Fibroblast of skin of right biceps (primary cell): ENCODE measurements at places on chromosomes 5 and 9.

GRCh38 chr5:11105696-11106095 lies 344.7 kb upstream of the DAP start:
- DNase-seq = no peak

DNA sequence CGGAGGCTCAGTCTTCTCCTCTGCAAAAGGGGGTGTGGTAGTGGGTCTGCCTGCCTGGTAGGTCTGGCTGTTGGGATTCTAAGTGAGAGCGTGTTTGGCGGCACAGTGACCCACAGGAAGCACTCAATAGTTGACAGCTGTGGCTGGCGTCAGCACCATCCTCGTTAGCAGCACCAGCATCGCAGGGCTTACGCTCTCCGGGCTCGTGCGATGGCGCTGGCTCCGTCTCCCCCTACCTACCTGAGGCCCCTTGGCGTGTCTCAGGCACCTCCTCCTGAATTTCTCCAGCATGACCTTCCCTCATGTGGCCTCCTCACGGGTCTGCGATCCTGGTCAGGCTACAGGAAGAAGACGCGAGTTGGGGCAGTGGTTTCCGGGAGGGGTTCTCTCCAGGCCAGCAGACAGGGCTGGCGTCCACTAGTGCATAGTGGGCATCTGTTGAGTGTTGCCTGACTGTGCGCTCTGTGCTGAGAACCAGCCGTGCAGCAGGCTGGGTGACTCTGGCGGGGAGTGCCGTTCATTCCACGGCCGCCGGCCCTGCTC lies 66.9 kb downstream of the HMCN2 start:
- no peak for DNase-seq

GRCh38 chr9:136848393-136849037 lies 694 bp upstream of the PHPT1 start:
- DNase-seq = no peak

DNA sequence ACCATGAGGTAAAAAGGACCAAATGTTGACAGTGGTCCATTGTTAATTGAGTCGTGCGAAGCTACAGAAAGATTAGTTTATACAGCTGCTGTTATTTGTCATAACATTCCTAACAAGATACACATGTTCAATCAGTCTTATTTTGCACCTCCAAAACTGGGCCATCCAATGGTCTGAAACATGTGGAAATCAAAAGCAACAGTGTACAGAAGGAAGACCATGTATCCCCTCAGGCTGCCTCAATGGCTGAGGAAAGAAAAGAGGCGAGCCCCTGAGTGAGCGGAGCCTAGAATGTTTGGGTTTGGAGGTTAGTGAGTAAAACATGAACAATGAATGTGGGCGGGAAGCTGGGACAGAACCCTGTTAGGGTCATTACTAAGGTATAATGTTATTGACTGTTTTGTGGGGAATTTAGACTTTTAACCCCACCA lies 35.6 kb downstream of the NFIB start:
- peak; percentile 88 for DNase-seq

- DNase-seq = no peak
Measured at GRCh38 chr5:140574165-140574564, 9.5 kb downstream of the SLC35A4 start.

DNA sequence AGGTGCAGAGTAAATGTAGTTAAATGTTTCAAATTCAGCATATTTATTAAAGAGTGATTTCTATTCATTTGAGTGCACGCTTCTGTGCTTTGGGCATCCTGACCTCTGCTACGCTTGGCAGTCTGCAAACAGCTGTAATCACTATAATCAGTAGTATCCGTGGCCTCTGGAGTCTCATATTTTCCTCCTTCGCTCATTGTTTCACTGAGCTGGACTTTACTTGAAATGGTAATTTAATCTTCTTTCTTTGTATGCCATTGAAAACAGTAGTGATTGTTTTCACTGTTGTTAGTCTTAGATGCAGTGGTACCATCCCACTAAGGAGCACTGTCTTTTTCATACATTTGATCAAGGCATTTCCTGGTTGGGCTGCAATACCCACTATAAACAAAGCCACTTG lies 43.5 kb upstream of the CAVIN4 start:
- no peak for DNase-seq

DNA sequence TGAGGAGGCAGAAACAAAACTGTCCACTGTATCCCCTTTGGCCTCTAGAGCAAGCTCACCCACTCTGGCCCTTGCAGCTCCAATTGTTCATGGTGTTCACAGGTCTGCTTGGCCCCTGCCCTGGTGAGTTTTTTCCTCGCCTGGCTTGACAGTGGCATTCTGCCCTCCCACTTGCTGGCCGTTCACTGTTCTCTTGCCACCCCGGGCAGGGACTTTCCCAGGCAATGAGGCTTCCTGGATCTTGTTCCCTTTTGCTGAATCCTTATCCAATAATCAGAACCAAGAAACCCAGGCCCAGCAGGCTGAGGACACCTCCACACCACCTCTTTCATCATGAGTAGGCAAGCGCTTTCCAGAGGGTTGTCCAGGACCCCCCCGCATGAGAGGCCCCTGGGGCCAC lies 31.2 kb downstream of the ZNF618 start:
- DNase-seq = no peak

- DNase-seq = no peak
Measured at GRCh38 chr5:21254161-21254560, 1266.2 kb upstream of the CDH18 start.

DNA sequence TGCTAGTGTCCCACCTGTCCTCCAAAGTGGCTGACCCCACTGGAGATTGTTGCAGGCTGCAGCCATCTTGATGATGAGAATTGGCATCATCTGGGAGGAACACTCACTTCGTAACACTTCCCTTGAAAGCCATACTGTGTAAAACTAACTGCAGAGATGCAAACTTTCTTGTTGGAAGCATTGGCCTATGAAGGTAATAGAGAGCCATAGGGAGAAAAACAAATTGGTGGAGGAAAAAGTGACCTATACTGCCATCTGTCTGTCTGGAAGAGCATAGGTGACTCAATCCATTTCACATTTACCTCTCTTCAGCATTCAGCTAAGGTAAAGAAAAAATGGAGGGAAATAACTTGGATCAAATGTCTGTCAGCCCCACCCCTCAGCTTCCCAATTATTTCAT lies 473.4 kb downstream of the NTRK2 start:
- DNase-seq = peak; percentile 17

GRCh38 chr9:132942541-132943182 lies 1.8 kb downstream of the TSC1 start:
- no peak for DNase-seq

GRCh38 chr9:78692871-78693270 lies 395.9 kb downstream of the PSAT1 start:
- DNase-seq = peak; percentile 92

DNA sequence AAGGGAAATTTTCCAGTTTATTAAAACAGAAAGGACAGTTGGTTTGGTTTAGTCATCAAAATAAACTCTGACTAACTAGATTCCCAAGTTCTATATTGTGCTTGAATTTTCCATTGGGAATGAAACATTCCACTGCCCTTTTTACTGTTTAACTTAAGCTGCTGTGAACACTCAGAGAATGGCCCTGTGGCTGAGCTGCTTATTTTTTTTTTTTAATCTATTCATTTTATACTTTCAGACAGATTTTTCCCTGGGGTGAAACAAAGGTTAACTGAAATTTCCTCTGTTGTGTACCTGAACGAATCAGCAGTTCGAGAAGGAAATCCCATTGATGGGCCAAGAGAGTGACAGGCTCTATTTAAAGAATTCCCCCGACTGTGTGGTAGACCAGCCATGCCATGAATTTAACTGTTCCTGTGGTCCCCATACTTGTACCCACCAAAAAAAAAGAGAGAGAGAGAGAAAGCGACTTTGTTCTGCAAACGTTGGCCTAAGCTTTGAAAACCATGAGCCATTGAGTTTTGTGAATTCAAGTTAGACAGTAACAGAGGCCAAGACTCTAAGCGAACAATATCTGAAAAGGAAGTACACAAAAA lies 138.7 kb upstream of the GRHPR start:
- DNase-seq = peak; percentile 81

GRCh38 chr9:123689701-123690428 lies 240.1 kb downstream of the DENND1A start:
- DNase-seq = no peak

DNA sequence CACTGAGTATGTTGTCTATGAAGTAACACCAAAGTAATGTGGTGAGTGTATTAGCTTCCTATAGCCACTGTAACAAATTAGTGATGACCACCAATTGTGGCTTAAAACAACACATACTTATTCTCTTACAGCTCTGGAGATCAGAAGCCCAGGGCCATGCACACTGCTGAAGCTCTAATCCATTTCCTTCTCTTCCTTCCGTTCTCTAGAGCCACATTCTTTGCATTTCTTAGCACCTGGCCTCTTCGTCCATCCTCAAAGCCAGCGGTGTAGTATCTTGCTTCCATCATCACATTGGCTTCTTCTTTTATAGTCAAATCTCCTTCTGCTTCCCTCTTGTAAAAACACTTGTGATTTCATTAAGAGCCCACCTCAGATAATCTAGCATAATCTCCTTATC lies 230.3 kb upstream of the RFX3 start:
- DNase-seq = no peak

GRCh38 chr5:150217038-150217437 lies 27.2 kb downstream of the SLC6A7 start:
- DNase-seq = no peak

- peak; percentile 89 for DNase-seq
Measured at GRCh38 chr9:12784461-12785259, 9.8 kb downstream of the LURAP1L start.

- DNase-seq = no peak
Measured at GRCh38 chr9:78031444-78031892, at the start of gene GNAQ. TSS of gene GNAQ (minus strand) at chr9:78031811. CDS start at chr9:78031235, 576 bp downstream.

DNA sequence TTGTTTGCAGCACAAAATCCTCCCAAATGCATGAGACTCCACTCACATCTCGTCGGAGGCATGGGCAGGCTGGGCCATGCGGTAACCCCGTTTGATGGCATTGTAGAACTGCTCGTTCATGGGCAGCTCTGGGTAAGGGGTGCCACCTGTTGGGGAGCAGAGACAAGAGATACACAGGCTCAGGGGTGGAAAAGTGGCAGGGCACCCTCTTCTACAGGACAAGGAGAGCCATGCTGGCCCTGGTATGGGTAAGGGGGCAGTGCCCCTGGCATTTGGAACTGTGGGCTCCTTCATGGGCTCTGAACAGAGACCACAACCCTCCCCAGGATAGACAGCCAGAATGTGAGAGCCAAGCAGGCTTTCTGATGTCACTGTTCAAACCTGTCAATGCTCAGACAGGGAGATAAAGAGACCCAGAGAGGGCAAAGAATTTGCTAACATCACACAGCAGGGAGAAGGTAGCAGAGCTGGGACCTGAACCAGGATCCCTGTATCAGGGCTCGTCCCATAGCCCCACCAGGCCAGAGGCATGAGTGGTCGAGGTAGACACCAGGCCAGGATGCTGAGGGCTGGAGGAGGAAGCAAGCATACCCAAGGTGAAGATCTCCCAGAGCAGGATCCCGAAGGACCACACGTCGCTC lies 33.2 kb upstream of the CSF1R start:
- DNase-seq = no peak

- DNase-seq = no peak
Measured at GRCh38 chr5:175873088-175873454, 1.7 kb downstream of the CPLX2 start.

- no peak for DNase-seq
Measured at GRCh38 chr5:122985006-122985700, 51.4 kb downstream of the PPIC start.

- DNase-seq = no peak
Measured at GRCh38 chr5:122118356-122118948, 10.9 kb upstream of the ZNF474 start.

DNA sequence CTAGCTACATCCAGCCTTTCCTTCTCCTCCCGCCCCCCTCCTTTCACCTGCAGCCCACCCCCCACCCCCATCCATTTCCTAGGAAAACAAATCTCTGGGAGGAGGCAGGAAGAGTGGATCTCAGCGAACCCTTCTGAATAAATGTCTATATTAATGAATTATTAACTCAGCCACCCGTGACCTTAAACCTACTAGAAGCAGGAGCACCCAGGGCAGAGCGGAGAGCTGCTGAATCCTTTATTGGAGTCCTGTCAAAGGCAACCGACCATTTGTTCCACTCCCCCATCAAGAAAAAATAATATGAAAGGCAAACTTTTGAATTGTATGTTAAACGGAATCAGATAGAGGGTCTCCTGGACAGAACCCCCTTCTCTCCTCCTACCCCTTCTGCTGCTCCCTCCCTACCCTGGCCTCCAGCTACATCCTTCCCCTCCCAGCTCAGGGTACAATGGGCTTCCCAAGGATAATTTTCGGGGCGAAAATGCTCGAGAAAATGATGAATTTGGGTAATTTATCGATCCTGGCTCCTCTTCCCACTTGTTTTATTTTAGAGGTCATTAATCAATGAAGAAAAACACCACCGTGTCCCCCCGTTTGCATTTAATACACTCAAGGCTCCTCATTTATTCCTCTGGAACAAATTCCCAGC lies 3.3 kb upstream of the PRDM6 start:
- DNase-seq = no peak

- DNase-seq = no peak
Measured at GRCh38 chr5:50700706-50701105, 34.3 kb downstream of the PARP8 start.

- peak; percentile 83 for DNase-seq
Measured at GRCh38 chr9:16133556-16134227, 580.8 kb downstream of the CCDC171 start.

DNA sequence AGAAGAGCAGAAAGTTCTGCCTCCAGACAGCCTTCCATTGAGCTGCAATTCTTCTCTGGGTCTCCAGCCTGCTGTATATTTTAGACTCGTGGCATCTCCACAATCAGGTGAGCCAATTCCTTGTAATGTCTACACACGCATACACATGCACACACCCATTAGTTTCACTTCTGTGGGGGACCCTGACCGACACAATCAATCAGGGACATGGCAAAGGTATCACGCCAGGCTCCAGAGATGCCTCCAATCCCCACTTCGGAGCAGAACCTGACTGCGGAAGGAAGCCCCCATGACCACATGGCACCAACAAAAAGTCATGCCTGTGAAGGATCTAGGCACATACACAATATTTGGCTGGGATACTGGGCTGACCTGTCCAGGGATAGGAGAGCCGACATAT lies 21.4 kb downstream of the SEMA4D start:
- no peak for DNase-seq
